Activated CD4-positive, alpha-beta T cell treated with anti-CD3 and anti-CD28 coated beads, Interleukin-2, amount 10 ng/mL, durations not matched to agents 7 days and 5 days (primary cell): ENCODE measurements at places on chromosomes 1 and 21.

DNA sequence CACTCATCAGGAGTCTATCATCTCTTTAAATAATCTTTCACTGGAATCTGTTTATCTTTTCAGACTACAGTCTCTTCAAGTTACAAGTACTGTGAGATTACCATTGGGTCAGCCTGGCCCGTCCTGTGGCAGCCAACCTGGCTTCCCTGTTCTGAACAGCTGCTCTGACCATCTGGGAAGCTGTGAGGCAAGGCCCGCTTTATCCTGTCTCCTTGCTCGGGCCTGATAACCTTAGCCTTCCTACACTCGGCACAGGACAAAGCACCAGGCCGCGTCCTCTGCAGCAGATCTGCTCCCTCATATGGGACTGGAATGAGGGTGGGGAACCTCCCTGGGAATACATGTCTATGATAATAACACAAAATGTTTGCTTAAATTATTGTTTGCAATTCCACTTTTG is 113.3 kb downstream of the PTPN14 start:
- DNase-seq = no peak

- no peak for DNase-seq
Measured at GRCh38 chr1:101816262-101816661, 180.5 kb downstream of the OLFM3 start.

- no peak for DNase-seq
Measured at GRCh38 chr1:172230526-172230925, 190.0 kb upstream of the C1orf105 start.

GRCh38 chr1:77316006-77316405 is 34.2 kb downstream of the AK5 start:
- DNase-seq = no peak

GRCh38 chr1:184597650-184598357 is 156.9 kb downstream of the EDEM3 start:
- DNase-seq = no peak

DNA sequence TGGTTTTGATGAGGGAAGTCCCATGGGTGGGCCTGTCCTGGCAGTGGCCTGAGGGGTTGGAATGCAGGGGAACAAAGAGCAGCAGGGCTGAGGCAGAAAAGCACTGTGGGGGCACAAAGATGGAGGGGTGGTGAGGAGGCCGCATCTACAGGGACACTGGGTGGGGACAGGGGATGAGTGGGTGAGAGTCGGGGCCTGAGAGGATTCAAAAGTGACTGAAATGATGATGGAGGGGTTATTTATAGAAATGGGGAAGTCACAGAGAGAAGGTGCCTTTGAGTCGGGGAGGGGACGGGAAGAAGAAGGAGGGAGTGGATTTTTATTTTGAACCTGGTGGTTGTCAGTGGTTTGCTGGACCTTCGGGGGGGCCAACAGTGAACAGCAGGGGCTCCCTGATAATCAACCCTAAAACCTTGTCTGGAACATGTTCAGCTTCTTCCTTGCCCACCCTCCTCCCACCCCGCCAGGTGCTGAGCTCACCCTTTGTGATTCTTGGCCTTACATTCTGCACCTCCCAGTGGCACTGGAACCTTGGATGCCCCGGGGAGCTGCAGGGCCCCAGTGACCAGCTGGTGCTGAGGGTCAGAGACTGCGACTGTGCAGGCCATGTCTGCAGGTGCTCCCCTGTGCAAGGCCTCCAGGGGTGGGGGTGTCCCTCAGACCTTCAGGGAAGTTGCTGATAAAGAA is 42.9 kb downstream of the IER5 start:
- no peak for DNase-seq

GRCh38 chr1:93206567-93206954 is 26.0 kb downstream of the CCDC18 start:
- DNase-seq = no peak

DNA sequence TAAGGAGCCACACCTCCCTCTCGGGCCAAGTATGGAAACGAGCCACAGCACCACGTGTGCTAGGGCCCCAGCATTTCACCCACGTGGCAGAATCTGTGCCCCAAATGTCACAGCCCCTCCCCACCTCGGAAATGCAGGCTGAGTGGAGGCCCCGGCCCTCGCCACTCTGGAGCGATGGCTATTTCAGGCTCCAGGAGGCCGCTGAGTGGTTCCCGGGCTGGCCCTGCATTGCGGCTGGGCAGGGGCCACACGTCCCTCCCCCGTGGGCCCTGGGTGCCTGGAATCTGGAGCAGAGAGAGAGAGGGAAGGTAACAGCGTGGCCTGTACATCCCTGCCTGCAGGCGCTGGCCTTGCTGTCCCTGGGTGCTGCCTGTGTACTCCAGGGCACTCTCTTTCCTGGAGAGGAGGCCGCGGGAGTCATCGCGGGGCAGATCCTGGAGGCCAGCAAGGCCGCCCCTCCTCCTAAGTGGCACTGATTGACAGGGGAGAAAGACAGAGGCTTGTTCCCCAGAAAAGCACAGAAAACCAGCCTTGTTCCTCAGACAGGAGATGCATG is 68.0 kb upstream of the TRAPPC10 start:
- DNase-seq = no peak
